ENCODE measurements at places on chromosomes 3 and 15.

DNA sequence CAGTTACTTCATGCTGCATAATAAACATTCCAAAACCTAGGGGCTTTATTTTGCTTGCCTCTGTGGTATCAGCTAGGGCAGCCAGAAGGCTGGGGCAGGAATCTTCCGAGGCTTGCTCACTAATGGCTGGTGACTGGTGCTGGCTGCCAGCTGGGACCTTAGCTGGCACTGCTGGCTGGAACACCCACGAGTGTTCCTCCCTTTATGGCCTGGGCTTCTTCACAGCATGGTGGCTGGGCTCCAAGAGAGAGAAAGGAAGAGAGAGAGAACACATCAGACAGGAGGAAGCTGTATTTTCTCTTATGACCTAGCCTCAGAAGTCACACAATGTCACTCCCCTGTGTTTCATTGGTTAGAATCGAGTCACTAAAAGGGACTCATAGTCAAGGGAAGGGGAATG is 23.9 kb upstream of the CDCP1 start:
- no peak for DNase-seq

DNA sequence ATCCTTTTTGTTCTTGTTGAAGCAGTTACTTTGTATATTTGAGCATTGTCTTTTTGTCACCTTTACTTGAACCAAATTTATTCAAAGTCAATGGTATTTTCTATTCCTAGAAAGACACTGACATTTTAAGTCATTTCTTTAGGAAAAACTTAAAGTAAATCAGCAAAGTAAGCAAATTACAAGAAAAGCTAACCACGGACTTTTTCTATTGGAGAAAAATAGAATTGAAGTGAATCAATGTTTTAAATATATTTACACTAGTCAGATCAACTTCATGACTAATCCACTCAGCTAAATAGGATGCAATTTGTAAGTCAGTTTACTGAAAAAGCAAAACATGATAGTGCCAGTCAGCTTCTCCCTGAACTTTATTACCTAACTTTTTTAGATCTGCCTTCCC is 733.8 kb upstream of the ALCAM start:
- DNase-seq, result no peak

GRCh38 chr3:13069495-13069894 is 3.7 kb downstream of the IQSEC1 start:
- no peak for DNase-seq

DNA sequence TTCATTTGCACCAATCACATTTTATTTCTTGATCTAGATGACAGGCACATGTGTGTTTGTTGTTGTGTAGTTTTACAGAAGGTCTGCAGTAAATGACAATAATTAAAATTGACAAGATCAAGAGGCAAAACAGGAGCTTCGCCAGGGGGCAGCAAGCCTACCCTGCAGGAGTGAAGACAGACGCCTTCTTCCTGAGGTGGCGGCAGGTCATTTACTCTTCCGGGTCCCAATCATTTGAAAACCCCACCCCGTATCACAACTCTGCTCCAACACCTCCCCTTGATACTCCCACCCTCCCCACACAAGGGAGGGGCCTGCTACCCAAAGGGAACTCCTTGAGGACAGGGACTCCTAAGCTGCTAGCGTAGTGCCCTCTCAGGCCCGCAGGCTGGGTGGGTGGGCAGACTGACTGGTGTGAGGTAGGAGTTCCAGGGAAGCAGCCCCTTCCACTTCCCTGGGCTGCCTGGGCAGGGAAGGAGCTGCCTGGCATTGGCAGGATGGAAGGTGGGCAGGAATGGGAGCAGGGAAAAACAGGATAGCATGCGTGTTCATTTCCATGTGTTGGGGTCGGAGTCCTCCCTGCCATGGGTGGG is 13.1 kb downstream of the CHDH start:
- no peak for DNase-seq

GRCh38 chr3:185820973-185821758 is 3.7 kb downstream of the IGF2BP2 start:
- no peak for DNase-seq

- DNase-seq, result no peak
These were observed 34.4 kb upstream of the TNIK start for GRCh38 chr3:171494457-171495109.

DNA sequence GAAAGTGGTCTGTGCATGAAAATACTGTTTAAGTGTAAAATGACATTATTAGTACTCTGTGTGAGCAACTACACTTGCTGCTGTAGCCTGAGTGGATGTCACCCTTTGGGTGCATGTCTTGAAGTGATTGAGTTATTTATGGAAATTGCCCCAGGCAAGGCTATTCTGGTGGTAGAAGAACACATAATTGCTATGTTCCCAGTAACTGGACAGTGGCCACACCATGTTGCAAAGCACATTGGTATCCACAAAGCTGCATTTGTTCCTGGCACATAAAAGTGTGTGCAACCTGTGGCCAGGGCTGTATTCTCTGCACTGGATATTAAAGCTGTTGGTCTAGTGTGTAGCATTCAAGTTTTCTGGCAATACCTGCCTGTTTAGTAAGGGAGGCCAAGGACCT is 23.8 kb downstream of the MTMR14 start:
- DNase-seq, result no peak

DNA sequence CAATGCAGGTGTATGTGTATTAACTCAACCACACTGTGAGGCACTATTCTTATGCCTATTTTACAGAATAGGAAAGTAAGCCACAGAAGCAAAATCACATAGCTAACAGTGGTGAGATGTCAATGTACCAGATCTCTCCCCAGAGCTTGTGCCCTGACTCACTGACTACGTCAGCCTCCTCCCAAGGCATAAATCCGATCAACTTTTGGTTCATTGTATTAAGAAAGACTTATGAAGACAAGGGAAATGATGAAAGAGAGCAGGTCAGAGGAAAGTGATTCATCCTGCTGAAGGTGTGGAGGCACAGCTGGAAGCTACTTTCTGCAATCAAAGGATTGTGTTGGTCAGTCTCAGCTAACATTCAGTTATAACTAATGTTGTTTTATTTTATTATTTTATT is 33.0 kb upstream of the SV2B start:
- DNase-seq, result no peak

DNA sequence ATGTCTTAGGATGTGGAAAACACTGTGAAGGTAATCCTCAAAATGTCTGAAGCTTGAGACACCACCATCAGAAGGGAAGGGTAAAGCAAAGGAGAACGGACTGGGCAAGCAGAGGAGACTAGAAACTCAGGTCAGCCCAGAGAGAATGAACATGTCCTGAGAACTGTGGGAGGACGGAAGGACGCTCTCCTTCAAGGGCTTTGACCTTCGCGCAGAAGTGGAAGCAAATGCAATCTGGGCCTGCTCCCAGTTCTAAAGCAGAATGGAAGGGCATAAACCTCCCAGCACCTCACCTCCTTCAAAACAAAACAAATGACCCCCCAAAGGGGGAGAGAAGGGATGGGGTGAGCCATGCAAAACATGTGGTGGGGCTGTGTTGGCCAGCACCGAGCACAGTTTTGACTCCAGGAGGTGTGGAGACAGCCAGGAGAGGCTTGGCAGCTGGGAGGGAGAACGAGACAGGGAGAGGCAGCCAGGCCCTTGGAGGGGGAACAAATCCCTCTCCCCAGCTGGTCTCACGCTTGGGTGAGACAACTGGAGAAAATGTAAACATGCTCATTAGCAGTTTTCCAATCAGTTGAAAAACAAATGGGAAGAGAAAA is 222.4 kb upstream of the WNT5A start:
- no peak for DNase-seq

DNA sequence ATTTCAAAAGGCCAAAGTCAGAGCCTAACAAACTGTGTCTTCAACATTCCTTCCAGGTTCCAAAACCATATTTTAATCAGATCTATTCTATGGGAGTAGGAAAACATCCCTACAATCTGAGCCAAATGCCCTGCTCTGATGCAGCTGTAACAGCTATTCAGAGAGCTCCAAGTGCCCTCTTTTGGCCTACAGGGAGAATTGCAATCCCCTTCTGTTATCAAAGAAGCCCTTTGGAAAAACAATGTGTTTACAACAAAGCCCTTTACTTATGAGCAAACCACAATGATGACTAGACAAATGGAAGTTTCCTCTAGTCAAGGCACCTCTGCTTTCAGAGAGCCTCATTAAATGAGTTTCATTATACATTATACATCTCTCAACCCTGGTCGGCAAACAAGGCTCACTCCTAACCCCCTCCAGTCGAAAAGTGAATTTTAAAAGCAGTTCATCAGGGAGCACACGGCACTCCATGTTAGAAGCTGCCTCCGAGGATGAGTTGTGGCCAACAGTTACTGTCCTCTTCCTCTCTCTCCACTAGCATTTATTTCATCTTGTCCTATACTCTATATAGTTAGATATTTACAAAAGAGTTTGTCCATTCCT is 42.6 kb upstream of the TMCO5A start:
- DNase-seq, result no peak

DNA sequence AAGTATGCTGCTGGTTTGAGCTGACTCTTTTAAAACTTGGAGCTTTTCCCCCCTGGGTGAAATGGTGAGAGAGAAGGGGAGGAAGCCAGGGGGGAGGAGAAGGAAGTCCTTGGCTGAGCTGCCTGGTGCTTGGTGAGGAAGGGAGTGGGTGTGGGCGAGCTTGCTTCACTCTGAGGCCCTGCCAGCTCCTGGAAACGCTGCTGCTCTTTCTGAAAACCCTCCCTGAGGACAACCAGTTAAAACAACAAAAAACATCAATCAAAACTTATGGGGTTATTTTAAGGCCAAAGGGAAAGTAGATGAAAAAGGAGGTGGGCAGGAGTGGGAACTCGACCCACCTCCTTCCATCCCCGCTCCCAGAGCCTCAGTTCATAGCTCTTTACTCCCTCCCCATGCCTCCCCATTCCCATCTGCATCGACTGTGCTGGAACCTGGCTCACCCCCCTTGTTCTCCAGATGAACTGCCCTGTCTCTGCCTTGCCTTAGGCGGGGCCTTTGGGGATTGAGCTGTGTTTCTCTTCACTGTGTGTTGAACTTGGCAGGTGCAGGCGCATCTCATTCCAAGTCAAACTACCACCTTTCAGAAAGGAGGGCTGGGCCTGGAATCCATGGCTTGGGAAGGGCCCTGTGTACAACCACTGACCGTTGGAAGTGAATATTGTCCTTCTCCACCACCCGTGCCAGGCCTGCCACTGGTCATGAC is 166.1 kb downstream of the ZNF621 start:
- DNase-seq, result no peak

GRCh38 chr3:8303466-8303865 is 198.2 kb upstream of the LMCD1 start:
- no peak for DNase-seq

DNA sequence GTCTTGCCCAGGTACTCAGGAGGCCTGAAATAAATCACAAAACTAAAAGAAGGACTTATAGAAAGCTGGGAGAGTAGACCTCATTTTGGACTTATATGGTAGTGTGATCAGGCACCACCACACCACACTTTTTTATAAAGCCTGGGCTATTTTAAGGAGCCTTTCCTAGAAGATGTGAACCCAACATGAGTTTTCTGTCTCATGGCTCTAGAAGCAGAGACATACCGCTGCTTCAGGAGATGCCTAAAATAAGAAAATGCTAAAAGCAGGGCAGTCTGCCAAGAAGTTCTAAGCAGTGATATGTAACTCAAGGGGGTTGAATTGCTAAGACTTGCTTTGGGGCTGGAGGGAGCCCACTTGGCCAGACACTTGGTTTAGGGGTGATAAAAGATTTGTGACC is 49.6 kb downstream of the SUMF1 start:
- DNase-seq, result no peak

GRCh38 chr3:113240841-113241240 is 29.5 kb downstream of the BOC start:
- DNase-seq, result no peak

GRCh38 chr3:44208568-44208967 is 33.1 kb upstream of the TOPAZ1 start:
- no peak for DNase-seq

GRCh38 chr3:171005648-171006047 is 20.9 kb downstream of the SLC2A2 start:
- DNase-seq, result no peak

DNA sequence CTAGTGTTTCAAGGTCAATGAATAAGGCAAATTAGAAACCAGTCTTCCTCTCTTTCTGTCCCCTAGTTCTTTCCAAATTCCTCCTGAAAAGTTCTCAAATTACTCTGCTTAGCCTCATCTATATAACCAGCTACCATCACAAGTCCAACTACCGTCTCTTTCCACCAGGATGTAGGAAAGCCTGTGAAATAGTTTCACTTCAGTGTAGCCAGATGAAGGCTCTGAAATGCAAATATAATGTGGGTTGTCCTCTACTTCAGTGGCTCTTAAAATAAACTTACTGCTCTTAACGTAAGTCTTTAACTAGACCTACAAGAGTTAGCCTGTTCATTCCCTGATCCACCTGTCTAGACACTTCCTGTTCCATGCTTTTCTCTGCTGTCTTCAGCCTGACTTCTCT is 827.7 kb downstream of the ROBO1 start:
- no peak for DNase-seq

GRCh38 chr15:49827311-49827710 is 206.5 kb downstream of the DTWD1 start:
- DNase-seq, result no peak

- DNase-seq, result no peak
These were observed 203.9 kb downstream of the TLE3 start for GRCh38 chr15:69893863-69894262.

DNA sequence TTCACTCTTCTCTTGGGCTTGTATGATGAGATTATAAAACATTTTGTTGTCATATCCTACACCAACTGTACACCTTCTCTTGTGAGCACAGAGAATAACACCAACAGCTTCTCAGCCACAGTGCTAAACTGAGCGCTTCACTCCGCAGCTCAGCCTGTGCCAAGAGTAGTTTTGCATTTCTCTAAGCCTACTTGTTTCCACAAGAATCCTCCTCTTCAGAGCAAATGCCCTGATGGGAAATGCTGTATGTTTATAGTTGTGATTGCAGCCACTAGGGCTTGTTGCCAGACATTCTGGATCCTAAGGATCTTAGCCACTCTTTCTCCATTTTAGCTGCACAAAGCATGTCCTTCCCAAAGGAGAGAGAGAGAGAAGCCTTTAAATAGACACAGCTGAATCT is 138.8 kb upstream of the PLXND1 start:
- DNase-seq, result no peak

GRCh38 chr15:33374226-33374914 is 63.6 kb downstream of the RYR3 start:
- DNase-seq, result no peak

DNA sequence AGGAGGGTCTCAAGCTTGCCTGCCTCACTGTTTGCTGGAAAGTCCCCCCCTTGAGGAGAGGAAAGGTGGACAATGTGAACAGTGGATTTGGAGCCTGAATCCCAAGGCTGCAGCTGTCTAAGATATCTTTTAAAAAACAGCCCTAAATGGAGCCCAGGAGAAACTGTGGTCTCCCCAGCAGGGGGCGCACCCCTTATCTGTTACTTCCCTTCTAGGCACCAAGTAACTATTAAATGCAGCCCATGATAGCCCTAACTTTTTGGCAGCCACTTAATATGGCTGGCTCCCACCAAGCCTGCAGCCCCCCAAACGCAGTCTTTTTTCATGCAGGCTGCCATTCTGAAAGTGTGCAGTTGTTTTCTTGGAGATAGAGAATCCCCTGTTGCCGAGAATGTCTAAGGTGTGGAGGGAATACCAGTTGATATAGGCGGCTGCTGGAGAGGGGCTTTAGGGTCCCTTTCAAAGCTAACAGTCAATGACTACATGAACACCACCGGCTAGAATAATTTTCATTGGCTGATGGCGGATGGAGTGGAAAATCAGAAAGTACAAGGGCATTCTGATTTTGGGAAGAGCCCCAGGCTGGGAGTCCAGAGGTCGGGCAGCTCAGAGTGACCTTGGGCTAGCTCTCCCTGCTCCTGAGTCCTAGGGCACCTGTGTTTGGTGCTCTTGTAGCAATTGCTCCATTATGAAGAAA is 1.3 kb downstream of the RHCG start:
- DNase-seq, result no peak

All from activated CD8-positive, alpha-beta memory T cell treated with anti-CD3 and anti-CD28 coated beads for 48 hours (primary cell).